ENCODE measurements at places on chromosomes 1 and 21.

- DNase-seq: no peak
Measured at GRCh38 chr1:160030657-160031364, 979 bp downstream of the PIGM start.

DNA sequence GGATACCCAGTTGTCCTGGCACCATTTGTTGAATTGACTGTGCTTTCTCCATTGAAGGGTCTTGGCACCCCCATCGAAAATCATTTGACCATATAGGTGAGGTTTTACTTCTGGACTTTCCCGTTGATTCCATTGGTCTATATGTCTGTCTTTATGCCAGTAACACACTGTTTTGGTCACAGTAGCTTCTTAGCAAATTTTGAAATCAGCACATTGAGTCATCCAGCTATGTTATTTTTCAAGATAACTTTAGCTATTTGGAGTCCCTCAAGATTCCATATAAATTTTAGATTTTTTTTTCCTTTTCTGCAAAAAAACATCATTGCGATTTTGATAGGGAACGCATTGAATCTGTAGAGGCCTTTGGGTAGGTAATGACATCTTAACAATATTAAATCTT, 235.6 kb downstream of the SMYD3 start:
- DNase-seq: no peak

GRCh38 chr21:32364796-32365195, 28.0 kb downstream of the URB1 start:
- no peak for DNase-seq

DNA sequence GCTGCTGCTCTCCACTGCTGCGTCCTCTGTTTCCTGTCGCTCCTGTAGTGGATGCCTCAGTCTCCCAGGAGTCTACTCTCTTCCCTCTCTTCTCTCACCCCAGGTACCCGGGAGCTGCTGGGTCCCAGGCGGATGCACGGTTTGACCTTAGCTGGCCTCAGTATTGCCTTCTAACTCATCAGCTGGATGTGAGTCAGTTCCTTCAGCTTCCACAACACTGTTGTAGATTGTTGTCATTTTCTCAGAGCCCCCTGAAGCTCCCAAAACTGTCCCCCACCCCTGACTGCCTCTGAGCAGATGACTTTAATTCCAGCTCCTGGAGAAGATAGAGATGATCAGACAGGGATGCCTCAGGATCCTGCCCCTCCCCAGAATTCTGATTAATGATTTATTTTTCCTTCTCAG, 7.2 kb downstream of the CNIH3 start:
- DNase-seq: no peak

All from globus pallidus (tissue), 1 donor.